ENCODE measurements at places on chromosomes 1 and 21.

DNA sequence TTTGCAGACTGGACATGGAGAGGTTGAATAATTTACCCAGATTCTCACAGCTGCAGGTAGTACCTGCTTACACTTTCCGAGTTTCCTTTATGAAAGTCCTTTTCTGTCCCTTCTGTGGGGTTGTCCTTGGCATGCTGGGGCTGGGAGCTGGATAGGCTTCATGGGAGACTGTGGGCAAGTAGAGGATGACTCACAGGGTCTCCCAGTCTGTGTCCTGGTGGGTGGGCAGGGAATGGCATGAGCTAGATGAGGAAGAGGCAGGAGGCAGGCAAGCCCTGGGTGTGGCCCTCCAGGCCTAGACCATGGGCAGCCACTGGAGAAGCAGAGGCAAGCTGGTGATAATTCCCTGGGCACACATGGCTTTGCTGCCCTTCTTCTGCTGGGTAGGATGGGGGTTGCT, 80.6 kb downstream of the NAV1 start:
- DNase-seq: no peak

DNA sequence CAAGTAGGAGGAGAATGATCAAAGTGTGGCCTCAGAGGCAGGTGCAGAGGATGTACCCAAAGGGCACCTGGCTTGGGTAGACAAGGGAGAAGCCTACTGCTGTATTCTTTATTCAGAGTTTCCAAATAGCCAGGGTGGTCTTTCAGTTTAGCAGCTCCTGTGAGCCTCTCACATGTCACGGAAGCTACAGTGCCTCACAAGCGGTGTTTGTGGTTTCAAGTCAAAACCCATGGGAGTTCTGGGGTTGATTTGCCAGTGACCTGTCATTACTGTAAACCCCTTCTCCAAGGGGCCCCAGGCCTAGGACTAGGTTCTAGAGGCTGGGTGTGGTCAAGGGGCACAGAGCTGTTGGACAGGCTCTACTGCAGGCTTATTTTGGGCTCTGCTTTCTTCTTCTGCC, 10.2 kb upstream of the IL10 start:
- DNase-seq: no peak

GRCh38 chr1:43439781-43440180, 13.9 kb downstream of the HYI start:
- no peak for DNase-seq

- DNase-seq: peak; percentile 77
Observed at GRCh38 chr1:211258310-211258755, 833 bp upstream of the RCOR3 start.

- DNase-seq: no peak
Observed at GRCh38 chr21:15653710-15654109, 76.1 kb upstream of the USP25 start.

DNA sequence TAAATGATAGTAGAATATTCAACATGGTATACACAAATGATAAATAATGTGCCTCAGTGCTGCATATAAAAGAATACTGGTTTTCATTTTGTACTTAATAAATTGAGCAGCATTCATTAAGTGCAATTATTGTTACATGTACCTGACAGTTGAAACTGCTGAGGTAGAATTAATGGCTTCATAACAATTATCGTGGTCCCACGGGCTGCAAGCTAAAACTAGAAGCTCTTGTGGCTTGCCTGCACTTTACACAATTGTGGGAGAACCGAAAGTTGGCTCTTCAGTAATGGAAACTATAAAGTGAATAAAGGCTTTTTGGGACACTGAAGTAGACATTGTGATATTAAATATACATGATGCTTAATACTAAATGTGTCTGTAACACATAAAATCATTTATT, 23.2 kb downstream of the INSL5 start:
- no peak for DNase-seq

DNA sequence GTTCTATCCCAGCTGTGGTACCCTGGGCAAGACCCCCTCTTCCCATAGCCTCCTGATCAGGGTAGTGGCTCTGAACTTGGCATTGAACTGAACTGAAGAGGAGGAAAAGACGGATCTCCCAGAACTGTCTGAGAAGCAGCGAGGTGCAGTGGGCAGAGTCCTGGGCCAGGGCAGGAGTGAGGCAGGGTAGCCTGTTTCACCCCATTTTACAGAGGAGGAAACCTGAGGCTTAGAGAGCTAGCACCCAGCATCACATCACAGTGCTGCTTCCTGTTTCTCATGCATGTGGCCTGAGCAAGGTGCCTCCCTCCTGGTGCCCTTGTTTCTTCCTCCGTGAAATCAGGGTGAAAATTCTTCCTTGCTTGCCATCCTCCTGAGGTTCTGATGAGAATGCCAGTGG, 17.1 kb downstream of the ZNF362 start:
- no peak for DNase-seq

DNA sequence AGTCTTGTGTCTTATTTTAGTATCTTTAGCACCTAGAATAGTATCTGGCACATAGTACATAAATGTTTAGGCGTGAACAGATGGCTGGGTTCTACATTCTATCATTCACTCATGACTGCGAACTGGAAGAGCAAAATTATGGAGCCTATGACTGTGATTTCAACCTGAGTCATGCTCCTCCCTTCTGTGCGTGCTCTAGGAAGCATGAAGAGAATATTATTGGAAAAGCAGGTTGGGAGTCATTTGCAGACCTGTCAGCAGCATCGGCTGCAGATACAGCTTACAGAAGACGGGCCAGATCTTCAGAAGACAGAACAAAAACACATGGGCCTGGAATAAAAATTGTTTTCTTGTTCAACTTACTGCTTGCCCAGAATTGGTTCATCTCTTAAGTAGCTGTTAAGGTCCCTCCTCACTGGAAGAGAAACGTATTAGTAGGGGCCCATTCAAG, 344.0 kb upstream of the USP24 start:
- no peak for DNase-seq

All from hematopoietic multipotent progenitor cell treated with erythropoietin and hydrocortisone succinate and interleukin-3 and kit ligand, for 15 days (in vitro differentiated cells).